ENCODE measurements at places on chromosomes 7 and 10.

GRCh38 chr10:114767101-114767985 is 54.2 kb upstream of the FHIP2A start:
- DNase-seq = no peak

DNA sequence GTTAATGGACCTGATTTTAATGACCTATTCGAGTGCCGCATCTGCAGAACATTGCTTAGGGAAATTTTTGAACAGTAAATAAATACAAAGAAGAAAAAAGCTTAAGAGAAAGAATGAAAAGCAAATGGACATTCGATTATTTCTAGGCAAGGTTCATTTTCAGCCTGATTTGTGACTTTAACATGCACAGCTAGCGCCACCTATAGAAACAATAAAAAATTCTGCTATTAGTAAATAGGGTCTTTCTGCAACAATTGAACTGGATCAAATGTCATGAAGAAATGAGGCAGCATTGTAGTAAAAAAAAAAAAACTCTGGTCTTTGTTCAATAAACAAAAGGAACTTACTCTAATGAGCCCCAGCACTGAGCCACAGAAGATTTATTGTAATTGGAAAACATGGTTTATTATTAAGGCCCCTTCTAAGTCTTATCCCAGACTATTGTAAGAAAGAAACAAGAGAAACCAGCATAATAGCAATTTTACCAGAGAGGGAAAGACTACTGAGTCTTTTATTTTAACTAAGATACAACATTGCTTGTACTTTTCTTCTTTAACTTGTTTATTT is 41.4 kb upstream of the GHITM start:
- DNase-seq = no peak

- no peak for DNase-seq
These were observed at the start of gene RNF148 for GRCh38 chr7:122702872-122703510. Gene RNF148, minus strand, starts transcription at chr7:122702922. Its CDS starts 172 bp downstream, at chr7:122702750.

DNA sequence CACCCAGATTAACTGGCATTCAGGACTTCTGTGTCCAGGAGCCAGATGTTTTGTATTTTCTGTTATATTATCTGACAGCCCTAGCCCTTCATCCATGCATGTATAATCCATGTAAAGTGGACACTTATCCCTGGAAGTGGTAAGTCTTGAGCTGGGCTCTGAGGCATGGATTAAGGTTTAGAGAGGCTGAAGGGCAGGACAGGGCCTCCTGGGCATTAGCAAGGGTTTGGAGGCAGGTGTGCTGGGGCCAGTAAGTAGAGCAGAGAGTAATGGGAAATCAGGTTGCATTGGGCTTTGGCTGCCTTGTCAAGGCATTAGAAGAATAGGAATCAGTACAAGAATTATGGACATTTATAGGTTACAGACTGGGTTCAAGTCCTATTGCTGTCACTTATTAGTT is 138.0 kb downstream of the DYNC1I1 start:
- no peak for DNase-seq

DNA sequence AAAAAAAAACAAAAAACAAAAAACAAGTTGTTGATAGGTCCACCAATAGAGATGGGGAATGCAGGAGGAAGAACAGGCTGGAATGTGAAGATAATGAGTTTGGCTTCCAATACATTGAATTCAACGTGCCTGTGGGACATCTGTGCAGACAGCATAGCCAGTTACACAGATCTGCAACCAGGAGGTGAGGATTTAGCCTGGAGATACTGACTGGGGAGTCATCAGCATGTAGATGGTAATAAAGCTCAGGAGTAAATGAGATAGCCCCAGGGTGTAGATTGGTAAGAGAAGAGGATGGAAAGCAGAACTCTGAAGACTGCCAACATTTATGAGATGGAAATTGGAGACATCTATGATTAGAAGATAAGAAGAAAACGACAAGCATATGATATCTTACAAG is 4.7 kb upstream of the TRIM8 start:
- DNase-seq = no peak

- no peak for DNase-seq
These were observed 164.6 kb downstream of the PTEN start for GRCh38 chr10:88028072-88028471.

DNA sequence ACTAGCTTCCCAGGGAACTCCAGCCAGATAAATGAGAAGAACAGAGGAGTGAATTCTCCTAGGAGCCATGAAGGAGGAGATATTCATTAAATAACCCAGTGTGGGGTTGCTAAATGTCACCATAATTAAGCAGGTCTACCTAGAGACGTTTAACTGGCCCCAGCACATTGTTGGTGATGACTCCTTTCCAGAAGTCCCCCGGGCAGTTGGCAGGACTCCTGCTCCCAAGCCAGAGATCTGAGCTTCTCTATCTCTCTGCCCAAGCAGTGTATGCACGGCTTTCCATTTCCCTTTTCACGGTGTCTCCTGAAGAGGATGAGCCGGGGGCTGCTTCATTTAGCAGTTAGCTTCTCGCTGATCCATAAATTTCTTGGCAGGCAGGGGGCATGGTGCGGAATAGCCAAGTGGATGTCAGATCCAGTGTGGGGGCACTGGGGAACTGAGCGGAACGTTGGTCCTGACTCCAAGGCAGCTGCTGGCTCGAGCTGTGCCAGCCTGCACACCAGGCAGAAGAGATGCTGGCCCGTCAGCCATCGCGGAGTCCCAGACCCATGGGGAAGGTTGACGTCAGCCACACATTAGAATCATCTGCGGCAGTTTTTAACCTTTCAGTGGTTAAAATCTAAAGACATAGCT is 142.0 kb upstream of the NPY start:
- DNase-seq = no peak

GRCh38 chr7:54187886-54188685 is 354.1 kb upstream of the VSTM2A start:
- DNase-seq = no peak

GRCh38 chr7:70312336-70312735 is 714.1 kb downstream of the AUTS2 start:
- DNase-seq = peak; percentile 28

GRCh38 chr7:90119178-90119971 is 34.9 kb upstream of the STEAP1 start:
- DNase-seq = peak; percentile 1

DNA sequence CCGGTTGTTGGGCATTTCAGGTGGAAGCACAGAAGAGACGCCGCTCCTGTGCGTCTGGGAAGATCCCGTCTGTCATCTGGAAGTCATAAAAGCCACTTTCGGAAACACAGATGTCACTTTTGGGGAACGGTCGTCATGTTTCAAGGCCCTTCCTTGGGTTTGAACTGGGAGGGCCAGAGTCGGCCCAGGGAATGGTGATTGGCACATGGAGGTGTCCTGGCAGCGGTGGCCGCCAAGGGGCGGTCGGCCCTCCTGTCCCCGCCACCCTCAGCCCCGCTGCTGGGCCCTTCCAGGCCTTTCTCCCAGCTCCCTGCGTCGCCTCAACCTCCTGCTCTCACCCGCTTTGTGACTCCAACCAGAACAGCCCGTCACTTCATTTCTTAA is 115.2 kb upstream of the SFMBT2 start:
- no peak for DNase-seq

Measured in CD4-positive, alpha-beta T cell treated with Interleukin-6 at 100 ng/mL for 8 hours (primary cell).